ENCODE measurements at places on chromosomes 4 and X. TPM values are rescaled to one million over a fixed set of nuclear protein-coding genes. Genes with fewer than 3 reads are reported as not detected.

The TMEM144 gene
- total RNA-seq, result 6.3 TPM

The MAGEC2 gene
- not detected for total RNA-seq

The CSAG1 gene
- total RNA-seq, result not detected

The LRCH2 gene
- total RNA-seq, result 11.2 TPM
